ENCODE measurements at places on chromosomes 12 and 14.
A peak's percentile ranks its signal among the peaks of the same experiment; 100 is the strongest.

DNA sequence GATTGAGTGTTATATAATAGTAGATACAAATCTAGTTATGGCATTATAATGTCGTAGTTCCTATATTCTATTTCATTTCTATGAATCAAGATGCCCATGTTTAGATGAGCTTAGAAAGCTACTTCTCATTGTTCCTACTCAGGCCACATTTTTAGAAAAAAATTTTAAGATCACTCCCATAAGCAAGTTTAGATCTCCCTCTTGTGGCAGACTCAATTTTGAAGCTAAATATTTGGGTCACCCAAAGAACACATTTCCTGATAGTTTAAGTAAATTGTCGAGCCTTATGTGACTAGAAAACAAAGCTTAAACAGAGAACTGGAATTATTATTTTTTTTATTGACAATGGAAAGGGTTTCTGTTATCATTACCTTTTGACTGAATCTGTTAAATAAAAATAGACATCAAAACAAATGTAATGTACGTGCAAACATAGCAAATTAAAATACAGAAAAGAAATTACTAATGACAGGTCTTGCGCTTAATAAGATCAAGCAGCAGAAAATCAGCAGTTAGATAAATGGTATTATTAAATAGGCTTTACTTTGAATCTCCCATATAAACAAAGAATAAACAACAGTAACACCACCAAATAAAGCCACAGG, 180.2 kb downstream of the ACSS3 start:
- peak; percentile 56 for DNase-seq

DNA sequence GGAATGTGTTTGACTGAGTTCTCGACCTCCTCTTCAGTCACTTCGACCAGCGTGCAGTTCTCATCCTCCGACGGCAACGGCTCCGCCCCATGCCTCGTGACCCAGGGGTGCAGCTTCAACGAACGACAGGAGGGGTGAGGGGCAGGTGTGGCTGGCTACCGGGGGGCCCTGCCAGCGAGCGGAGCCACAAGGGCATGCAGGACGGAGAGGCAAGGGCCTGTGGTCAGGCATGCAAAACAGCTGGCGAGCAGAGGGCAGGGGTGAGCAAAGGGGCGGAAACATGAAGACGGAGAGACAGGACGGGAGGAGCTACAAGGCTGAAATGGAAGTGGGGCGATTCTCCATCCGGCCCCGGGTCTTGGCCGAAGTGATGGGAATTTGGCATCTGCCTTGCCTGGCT, 38.7 kb downstream of the P2RX4 start:
- DNase-seq: no peak

- no peak for DNase-seq
Measured at GRCh38 chr12:79557690-79558315, 133.0 kb downstream of the PAWR start.

- no peak for DNase-seq
Measured at GRCh38 chr14:95180966-95181741, 23.8 kb upstream of the DICER1 start.

DNA sequence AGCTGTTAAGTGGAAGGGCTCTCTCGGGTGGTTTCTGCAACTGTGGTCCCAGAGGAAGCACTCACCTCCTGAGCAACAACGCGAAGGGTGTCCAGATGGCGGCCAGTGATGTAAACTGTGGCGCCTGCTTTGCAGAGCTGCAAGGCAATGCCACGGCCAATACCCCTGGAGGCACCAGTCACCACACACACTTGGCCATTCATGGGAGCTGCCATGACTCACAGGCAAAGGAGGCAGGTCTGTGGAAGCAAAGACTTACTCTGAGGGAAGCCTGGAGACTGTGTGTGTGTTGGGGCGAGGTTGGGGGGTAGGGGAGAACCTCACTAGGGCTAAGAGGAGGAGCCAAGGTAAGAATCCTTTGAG, 707 bp downstream of the DHRS1 start:
- DNase-seq: no peak

- DNase-seq: no peak
Measured at GRCh38 chr14:57865066-57865402, 858 bp downstream of the SLC35F4 start.

DNA sequence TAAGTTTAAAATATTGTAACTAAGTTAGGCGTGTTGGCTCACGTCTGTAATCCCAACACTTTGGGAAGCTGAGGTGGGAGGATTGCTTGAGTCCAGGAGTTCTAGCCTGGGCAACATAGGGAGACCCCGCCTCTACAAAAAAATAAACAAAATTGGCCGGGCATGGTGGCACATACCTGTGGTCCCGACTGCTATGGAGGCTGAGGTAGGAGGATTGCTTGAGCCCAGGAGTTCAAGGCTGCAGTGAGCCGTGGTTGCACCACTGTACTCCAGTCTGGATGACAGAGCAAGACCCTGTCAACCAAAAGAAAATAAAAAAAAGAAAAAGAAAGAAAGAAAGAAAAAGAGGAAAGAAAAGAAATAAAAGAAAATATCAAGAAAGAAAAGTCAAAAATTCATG, 72.5 kb downstream of the TSPAN11 start:
- no peak for DNase-seq

DNA sequence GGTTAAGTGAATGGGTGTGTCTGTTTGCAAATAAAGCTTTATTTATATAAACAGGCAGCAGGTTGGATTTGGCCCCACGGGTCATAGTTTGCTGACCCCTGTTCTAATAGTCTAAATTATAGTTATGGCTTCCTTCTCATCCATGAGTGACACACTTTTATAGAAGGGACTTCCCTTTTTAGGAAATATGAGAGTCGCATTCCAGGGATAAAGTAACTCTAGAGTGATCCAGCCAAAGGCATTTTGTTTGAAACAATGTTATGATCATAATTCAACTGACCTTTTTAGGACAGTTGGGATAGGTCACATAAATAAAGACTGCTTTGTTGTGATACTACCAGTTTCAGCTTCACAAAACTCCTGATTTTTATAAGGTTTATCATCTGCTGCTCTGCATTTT, 87.9 kb downstream of the ALX1 start:
- no peak for DNase-seq

DNA sequence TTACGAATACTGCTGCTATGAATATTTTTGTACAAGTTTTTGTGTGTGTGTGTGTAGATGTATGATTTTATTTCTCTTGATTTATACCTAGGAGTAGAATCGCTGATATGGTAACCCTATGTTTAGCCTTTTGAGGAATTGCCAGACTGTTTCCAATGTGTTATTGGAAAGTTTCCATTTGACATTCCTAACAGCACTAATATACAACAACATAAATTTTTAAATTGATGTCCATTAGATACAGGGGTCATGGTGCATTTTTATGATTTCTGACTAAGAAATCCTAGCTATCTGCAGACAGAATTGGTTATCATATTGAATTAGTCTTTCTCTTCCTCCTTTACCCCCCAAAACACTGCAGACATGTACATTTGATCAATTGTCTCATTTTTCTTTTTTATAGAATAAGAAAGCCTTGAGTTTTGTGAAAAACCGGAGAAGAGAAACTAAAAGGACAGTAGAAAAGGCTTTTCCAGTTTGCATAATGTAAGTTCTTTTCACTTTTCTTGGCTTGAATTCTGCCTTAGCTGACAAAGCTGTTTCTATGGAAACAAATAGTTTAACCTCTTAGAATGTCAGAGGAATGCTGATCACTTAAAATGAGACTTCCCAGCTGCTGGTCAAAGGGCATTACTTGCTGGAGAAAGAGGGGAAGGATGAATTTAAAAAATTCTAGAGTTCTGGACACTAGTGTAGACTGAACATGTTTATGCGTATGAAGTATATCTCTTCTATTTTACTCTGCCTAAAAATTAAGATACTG, 28.2 kb downstream of the PALS1 start:
- no peak for DNase-seq

DNA sequence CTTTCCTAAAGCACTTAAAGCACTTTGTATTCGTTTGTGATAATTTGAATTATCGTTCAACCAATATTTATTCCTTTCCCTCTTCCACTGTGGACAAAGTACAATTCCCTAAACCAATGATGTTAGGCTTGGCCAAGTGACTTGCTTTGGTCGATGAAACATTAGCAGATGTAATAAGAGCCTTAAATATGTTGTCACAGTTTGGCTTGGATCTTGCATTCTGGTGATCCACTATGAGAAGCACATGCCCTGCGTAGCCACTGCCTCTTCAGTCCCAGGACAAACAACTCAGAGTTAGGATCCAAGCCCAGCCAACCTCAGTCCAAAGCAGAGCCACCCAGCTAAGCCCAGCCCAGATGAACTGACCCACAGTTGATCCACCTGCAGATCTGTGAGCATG, 8.4 kb upstream of the C12orf75 start:
- no peak for DNase-seq

DNA sequence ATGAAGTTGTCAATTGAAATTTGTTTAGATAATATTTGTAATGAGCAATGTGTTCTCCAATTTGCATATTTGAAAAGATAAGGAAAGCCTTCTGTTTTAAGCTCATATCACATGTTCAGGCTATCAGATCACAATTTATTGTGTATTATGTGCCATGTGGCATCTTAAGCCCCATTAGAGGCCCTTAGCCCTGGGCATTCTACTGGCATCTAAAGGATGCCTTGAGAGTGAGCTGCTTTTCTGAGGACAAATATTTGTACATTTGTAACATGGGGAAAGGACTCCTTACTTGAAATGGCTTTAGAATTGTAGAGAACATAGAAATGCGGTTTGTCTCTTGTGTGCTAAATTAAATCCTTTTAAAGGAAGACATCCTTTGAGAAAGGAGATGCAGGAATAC, 62.2 kb downstream of the RMST start:
- DNase-seq: no peak

- DNase-seq: no peak
Measured at GRCh38 chr12:66340131-66340530, 37.8 kb downstream of the HELB start.

DNA sequence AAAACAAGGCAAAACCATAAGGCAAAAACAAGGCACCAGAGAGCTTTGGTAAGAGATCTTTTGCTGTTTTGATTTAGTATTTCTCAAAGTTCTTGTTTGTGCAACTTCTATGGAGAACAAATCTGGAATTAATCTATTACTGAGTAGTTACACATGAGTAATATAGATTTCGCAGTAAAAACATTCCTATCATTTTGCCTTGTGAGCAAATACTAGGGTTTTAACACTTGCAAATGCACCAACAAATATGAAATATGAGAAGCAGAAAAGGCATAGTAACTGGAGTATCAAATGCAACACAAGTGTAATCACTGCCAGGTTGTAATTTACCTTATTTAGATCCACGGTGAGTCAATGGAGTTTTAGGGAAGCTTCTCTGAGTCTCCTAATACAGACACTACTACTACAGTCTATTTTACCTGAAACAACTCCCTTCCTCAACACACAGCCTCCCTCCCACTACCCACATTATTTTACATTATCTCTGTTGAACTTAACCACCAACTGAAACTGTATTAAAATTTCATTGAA, 324.1 kb downstream of the FLRT2 start:
- no peak for DNase-seq

DNA sequence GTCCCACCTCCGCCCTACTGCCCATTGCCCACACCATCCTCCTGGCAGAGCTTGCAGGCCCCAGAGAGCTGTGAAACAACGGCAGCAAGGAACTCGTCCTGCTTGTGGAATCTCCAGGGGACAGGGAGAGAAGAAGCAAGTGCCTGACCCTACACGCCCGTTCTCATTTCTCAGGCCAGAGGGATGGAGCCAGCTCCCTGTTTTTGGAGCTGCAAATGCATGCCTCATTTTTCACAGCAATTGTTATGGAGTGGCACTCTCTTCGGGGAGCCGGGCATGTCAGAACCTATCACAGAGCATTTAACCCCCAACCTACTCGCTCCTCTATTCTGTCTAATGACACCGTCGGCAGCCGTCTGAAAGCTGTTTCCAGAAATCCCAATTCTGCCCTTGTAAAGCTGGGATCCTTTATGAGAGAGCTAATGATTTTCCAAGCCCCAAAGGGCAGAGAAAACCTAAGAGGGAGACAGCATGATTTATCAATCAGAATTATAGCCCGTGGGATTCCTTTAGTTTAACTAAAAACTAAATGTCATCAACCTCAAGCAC, 222.3 kb upstream of the NOS1 start:
- no peak for DNase-seq

- no peak for DNase-seq
Measured at GRCh38 chr14:94761997-94762377, 7.9 kb downstream of the GSC start.

DNA sequence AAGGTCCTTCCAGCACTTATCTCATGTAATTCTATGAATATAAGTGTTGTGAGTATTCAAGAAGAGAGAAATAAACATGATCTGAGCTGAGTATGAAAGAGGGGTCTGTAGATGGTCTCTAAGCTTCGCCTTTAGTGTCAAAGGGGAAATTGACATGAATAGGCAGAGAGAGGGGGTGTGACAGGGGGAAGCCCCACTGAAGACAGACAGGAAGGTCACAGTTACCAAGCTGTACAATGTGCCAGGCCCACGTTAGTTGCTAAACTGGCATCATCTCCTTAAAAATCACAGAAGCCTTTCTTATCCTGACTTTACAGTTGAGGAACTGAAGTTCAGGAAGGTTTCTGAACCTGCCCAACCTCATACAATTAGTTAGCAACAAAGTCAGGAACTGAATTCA, 7.6 kb downstream of the ARHGEF40 start:
- DNase-seq: no peak

DNA sequence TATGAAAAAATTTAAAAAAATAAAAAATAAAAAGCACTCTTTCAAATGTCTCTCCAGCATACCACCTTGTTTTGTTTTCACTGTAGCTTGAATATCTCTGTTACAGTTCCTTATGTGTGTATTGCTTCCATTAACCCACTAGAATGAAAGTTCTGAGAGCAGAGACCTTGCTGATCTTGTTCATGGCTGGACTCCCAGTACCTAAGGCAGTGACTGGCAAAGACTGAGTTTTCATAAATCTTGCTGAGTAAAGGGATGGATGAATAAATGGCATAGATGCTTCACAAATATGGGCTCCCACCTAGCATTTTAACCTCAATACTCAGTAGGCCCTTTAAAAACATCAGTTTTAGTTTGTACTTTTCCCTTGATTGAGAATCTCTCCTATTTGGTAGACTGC, 915.9 kb downstream of the DIO2 start:
- DNase-seq: no peak

DNA sequence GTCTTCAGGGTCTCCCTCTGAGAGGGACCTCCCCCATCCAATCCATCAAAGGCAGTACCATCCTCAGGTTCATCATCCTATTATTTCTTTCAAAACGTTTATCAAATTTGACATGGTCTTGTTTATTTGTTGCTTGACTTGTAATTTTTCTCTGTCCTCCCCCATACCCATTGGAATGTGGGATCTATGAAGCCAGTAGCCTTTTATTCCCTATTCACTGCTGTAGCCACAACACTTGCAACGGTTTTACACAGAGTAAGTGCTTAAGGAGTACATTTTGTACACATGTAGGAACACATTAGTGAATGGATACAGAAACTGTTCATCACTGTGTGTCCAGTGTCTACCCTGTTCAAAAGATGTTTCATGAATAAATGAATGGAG, 41.5 kb downstream of the IGF1 start:
- DNase-seq: no peak

DNA sequence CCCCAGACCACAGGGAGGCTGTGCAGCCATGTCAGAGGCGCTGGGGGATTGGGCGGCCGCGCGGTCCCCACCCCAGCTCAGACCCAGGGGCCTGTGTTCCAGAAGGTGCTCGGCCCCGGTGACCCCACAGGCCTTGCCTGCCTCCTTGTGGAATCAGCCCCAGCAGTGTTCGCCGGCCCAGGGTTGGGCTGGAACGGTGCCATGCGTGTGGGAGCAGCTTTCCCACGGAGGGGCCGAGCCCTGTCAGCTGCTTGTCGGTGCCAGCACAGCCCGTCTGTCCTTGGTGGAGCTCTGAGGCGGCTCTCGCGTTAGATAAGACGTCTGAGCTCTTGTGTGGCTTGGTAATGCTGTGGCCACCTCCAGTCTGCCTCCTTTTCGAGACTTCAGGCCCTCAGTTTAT, 8.5 kb downstream of the ZFYVE21 start:
- no peak for DNase-seq
